Non-pigmented ciliary epithelial cell (primary cell): ENCODE measurements at places on chromosomes 5 and 9.
A peak's percentile ranks its signal among the peaks of the same experiment; 100 is the strongest.

DNA sequence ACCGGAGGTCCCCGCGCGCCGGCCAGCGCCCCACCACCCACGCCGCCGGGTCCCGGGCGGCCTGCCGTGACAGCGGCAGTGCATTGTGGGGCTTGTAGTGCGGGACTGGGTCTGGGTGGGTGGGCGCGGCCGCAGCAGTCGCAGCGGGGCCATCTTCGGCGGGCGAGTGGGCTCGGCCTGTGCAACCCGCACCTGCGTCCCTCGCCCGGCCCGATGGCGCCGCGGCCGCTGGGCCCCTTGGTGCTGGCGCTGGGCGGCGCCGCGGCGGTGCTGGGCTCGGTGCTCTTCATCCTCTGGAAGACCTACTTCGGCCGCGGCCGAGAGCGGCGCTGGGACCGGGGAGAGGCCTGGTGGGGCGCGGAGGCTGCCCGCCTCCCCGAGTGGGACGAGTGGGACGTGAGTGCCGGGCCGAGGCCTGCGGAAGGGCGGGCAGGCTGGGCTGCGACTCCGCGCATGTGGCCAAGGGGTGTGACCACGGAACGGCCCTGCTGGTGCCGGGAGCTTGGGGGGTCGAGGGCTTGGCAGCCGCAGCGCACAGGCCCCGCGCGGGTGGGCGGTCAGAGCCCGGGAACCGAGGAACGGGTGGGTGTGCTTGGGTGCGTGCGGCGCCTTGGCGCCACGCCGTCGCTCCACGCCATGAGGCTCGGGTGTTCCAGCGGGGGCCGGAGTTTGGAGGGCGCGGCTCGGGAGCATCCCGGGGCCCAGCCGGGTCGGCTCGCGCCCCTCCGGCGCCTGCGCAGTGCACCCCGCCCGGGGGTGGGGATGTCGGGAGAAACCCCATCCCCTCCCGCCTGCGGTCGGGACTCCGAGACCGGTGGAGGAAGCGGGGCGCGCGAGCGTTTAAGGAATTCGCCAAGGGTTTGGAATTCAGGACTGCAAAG lies at the start of gene ARL10:
Gene ARL10 (plus strand): TSS at position 137 of the 881 bp plus-strand sequence. CDS start 77 bp downstream, at position 214.
- no peak for DNase-seq

- no peak for DNase-seq
These were observed 367.6 kb downstream of the ARL15 start for GRCh38 chr5:53942724-53943123.

DNA sequence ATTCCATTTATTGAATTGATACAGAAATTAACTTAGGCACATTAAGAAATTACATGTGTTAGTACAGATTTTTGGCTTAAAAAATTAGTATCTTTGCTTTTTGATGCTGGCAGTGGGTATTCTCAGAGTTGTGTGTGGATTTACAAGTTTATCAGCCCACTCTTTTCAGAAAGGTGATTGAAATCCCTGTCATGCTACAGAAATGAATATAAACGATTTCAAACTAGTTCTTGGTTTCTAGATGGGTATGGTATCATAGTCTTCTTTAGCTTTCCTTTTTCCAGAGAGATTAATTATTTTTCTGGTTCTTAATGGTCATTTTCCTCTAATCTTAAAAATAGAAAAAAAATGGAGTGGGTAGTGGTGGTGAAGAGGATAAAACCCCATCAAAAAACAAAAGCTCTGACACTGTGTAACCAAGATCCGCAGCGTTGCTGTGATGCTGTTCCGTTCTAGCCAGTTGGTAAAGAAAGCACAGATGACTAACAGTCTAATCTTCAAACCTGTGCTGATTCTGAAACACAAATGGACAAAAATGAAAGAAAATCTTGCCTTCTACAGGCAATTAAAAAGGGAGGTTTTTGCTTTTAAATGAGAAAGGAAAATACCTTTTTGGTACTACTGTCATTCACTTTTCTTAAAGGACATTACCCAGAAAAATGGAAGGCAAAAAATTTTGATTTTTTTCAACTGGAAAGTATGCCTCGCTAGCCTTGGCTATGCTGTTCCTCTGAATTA lies 5.2 kb downstream of the LRRTM2 start:
- DNase-seq = peak; percentile 31

GRCh38 chr5:134604908-134605307 lies 27.7 kb downstream of the SAR1B start:
- DNase-seq = no peak

DNA sequence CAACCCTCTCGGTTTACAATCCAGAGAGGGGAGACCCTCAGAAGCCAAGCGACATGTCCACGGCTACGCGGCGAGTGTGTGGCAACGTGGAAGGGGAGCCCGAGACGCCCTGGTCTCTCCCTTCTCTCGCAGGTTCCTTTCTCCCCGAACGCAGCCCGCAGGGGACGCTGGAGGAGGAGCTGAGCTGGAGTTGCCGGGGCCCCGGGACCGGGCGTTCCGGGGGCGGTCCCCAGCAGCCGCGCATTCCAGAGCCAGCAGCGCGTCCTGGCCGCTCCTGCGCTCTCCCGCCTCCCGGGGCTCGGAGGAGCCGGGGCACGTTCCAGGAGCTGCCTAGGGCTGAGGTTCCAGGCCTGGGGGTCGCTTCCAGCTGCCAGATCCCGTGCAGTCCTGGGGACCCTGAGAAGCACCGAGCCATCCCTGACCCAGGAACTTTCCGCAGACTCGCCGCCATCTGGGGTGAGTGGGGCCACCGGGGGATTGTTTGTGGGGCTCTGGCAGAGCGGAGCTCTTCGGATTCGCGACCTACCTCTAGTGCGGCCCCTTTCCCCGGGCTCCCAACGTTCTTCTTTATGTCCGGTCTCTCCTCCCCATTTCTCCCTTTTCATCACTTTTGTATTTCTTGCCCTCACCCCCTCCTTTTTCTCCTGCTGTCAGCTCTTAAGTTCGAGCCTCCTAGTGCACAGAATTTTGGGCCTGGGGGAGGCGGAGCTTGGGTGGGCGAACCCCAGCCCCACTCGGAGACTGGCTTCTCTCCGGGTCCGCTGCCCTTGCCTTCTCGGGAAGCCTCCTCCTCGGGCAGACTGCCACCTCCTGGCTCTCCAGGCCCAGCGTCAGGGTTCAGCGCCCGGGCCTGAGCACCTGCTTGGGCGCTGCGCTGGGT lies at the start of gene SMIM3:
Gene SMIM3 (plus strand): TSS at position 241 of the 880 bp plus-strand sequence. CDS start 16,684 bp downstream, outside the sequence.
- no peak for DNase-seq

GRCh38 chr5:62690421-62690820 lies 111.8 kb downstream of the LRRC70 start:
- no peak for DNase-seq

DNA sequence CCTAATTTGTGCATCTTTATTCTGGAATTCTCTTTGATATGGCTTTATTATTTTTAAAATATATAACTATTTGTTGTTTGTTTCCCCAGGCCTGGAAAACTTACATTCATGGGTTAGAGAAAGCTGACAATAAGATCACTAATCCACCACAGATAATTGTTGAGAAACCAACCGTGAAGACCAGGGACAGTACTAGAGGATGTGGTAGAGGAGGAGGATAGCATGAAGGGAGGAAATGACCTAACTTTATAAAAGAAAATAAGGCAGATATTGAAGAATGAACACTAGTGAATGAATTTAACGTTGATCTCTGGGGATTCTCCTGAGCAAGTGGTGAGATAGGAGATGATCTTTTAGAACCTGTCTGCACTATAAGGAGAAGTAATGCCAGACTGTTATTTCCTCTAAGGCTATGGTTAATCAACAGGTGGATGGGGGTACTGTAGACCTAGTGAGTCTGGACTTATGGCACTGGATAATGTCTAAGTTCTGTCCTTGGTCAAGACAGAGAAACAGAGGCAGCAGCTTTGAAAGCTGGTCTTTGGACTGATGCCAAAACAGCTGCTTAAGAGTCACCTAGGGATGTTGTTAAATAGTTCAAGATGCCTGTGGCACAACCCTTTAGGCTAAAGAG lies 52.4 kb downstream of the NREP start:
- DNase-seq = no peak

DNA sequence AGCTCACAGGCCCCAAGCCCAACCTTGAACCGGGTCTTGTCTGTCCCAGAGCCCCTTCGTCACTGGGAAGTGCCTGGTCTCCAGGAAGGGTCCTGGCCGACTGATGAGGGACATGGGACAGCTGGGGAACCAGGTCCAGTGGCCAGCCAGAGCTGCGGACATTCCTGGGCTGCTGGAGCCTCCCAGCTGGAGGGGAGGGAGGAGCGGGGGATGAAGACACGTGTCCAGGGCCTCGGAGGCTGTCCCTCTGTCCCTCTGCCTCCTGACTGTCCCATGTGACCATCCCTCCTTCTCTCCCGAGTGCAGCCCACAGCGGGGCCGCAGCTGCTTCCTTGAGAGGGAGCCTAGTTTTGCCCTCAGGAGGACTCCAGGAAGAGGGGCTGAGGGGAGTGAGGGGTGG lies 41.7 kb upstream of the UBAC1 start:
- no peak for DNase-seq

GRCh38 chr9:130897848-130898551 lies 1.4 kb upstream of the QRFP start:
- no peak for DNase-seq

DNA sequence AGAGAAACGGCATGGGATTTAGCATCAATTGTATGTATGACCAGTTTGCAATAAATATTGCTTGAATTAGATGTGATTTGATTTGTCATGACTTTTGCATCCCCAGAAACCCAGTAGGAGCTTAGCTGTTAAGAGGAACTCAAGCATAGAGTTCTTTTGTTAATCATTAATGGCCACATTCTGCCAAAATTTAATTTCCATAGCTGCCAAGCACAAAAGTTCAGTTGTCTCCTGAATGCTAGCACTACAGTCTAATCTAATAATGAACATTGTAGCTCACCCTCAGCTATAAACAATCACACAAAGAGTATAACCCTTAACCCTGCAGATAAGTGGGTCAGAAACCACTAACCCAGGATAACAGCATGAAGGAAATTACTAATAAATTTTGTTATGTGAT lies 169.8 kb upstream of the GRAMD2B start:
- DNase-seq = no peak

- DNase-seq = no peak
These were observed 9.8 kb upstream of the CYLC2 start for GRCh38 chr9:102985162-102985895.

DNA sequence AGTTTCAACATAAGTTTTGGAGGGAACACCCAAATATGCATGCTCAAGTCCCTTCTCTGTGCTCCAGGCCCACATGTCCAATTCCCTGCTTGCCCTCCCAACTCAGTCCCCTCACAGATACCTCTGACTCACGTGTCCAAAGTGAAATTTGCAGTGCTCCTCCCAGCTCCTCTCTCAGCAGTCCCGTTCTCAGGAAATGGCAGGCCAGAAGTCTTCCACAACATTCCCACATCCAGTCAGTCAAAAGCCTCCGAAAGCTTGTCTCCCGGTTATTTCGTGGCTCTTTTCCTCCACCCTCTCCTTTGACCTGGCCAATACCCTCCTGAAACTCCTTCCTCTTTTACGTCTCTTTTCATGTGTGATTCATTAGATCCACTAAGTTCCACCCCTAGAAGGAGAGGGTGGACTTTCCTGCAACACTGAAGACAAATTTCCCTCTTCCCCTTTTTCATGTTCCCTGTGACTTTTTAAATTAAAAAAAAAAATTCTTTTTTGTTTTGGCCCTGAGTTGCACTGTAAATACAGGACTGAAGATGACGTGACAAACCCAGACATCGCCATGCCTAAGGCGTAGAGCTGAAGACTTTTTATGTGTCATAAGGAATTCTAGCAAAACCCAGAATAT lies 12.8 kb upstream of the MGAT1 start:
- no peak for DNase-seq
